ENCODE measurements at places on chromosomes 16 and 17.
A peak's percentile ranks its signal among the peaks of the same experiment; 100 is the strongest.

DNA sequence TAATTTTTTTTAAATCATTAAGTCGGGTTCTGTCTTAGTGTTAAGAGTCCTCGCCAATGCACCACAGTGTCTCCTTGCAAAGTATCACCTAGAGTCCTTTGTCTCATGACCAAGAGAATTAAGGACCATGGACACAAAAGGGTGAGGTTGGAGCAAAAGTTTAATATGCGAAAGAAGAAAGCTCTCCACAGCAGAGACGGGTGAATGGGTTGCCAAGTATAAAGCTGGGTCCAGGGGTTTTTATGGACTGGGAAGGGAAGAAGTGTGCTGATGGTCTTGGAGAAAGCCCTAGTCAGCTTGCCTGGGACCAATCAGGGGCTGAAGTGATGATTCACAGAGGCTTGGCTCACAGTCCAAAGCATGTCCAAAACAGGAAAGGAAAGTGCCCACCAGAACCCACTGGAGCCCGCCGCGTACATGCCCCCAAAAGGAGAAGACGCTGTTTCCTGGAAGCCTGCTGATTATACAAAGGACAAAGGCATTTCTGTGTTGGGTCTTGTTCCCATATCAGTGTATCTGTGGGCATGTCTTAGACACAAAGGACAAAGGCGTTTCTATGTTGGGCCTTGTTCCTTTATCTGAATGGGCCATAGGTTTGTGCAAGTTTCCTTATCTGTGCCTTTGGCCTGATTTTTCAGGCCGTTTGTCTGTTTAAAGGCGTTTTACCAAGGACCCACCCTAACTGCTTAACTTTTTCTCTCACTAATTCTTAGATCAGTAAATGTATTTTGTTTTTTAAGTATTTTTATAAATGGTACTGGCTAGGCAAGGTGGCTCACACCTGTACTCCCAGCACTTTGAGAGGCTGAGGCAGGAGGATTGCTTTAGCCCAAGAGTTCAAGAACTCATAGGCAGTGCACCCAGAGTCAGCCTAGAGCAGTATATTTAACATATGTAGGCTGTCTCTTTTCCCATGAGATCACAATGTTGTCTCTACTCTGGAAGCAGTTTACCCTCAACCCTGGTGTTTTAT lies 28.7 kb upstream of the ATF7IP2 start:
- DNase-seq, result no peak

GRCh38 chr17:55436224-55437158 lies 14.9 kb upstream of the MMD start:
- DNase-seq, result no peak

DNA sequence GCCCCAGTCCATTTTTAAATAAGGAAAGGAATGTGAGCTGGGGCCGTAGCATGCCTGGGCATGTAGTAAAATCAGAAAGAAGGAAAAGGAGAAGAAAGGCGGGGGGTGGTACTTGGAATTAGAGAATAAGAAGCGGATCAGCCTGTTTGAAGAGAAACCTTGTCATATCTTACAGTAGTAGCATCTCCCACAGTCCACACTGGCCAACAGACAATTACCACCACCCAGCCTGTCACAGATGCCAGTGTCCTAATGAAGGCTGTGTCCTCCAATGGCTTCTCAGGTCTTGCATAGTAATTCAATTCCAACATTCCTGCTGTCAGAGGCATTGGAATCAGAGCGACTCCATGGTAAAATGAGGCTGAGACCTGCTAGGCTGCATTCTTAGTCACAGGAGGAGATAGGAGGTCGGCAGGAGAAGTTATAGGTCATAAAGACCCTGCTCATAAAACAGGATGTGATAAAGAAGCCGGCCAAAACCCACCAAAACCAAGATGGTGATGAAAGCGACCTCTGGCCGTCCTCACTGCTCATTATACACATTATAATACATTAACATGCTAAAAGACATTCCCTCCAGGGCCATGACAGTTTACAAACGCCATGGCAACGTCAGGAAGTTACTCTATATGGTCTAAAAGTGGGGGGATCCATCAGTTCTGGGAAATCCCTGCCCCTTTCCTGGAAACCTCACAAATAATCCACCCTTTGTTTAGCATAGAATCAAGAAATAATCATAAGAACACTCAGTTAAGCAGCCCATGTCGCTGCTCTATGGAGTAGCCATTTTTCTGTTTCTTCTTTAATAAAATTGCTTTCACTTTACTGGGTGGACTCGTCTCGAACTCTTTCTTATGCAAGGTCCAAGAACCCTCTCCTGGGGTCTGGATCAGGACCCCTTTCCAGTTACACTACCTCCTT lies 9.6 kb upstream of the AKAP10 start:
- no peak for DNase-seq

DNA sequence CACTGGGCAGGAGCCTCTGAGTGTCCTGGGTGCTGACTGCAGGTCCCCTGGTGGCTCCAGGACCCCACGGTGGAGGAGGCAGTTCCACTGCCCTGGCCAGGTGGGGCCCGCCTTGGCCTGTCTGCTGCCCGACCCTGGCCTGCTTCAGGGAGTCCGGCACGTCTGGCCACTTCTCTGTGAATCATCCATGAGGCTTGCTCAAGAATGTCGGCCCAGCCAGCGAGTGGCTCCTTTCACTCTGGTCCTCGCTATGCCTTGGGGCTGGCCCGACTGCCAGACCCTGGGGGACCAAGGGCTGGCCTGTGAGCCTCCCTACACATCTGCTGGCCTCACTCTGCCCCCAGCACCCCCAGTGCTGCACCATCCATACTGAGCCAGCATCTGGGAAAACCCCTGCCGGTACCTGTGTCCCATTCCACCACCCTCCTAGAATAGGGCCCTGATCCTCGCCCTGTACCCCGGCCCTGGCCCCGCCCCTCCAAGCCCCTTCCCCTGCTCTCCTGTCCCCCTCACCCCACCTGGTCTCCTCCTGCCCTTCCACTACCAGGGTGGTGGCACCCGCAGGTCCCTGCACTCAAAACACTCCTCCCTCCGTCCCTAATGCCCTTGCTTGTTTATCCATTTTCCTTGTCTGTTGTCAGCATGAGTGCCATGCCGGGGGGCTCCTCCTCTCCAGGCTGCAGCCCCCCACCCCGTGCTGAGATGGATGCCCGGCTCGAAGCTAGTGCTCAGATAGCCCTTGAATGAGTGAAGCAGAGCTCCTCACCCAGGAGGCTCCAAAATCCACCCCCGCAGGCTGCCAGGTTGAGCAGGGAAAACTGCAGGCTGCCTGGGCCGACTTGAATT lies 35.5 kb downstream of the ADCY7 start:
- no peak for DNase-seq

- DNase-seq, result no peak
Observed at GRCh38 chr16:87098361-87098760, 218.8 kb downstream of the C16orf95 start.

- DNase-seq, result peak; percentile 95
Observed at GRCh38 chr17:7014261-7014994, 2.0 kb downstream of the RNASEK start.

DNA sequence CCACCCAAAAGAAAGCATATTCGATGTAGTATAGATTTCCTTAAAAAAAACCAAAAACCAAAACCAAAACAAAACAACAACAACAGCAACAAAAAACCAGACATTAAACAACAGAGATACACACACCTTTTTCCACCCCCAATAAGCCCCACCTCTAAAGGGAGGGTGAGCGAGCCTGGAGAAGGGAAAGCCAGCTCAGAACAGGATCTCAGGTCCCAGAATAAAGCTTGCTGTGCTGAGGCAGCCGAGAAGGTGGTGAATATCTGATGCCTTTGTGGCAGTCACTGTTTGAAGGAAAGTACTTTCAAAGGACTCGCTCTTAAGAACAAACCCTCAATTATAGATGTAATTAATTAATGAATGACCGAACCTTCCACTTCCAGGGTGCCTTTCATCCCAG lies 470 bp downstream of the KRT23 start:
- no peak for DNase-seq

DNA sequence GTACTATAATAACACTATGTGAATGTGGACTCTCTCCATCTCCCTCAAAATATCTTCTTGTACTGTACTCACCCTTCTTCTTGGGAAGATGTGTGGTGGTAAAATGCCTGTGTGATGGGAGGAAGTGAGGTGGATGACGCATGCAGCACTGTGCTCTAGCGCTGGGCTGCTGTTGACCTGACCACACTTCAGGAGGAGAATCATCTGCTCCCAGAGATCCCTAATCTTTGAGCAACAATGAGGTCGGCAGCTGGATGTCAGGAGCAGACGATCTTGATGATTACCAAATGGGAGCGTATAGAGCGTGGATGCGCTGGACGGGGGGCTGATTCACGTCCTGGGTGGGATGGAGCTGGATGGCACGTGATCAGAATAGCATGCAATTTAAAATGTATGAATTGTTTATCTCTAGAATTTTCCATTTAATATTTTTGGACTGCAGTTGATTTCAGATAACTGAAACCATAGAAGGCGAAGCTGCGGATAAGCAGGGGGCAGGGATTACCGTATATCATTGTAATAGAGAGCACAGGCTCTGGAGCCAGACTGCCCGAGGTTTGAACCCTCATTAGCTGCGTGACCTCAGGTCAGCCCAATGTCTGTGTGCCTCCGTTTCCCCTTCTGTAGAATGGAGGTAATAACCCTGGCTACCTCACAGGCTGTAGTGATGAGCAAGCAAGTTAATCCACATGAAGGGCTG lies 23.7 kb upstream of the CYLD start:
- DNase-seq, result no peak

DNA sequence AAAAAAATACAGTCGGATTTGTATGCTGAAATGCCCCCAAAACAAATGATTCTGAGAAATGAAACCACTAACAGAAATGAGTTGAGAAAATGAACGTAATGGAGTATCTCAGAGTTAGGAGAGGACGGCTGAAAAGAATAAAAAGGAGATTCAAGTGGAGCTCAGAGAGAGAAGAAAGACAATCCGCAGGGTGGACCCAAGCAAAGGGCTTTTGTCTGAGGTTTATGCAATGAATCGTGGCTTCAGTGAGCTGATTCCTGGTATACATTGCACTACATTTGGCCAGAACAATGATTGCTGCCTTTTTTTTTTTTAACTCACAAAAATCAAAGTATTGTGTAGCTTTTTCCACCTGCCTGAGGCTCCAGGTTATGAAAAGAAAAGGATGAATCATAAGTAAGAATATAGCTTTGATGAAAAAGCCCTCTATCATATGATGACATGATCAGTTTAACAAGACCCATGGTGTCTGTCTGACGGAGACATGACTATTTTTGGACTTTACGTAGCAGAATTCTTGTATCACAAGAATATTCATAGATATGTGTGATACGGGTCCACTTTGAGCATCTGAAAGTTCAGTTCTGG lies 4.4 kb upstream of the MED9 start:
- no peak for DNase-seq

- no peak for DNase-seq
Observed at GRCh38 chr16:12159028-12159427, 182.5 kb downstream of the SNX29 start.

DNA sequence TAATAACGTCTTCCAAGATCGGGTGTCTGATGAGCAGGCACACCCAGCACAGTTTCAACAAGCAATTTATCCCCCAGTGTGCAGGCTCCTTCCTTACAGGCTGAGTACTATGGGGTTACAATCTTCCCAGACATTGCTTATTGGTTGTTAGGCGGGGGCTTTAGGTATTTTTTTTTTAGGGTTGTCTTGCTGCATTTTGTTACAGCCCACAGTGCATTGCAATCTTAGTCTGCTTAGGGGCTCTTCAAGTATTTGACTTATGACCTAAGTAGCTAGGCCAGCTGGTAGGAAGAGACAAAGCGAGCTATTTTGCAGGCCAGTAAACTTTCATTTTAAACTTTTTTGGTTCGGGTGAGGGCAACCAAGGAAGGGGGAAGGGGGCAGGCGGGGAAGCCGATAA lies 5.8 kb downstream of the PLD6 start:
- no peak for DNase-seq

GRCh38 chr16:17062676-17063075 lies 408.1 kb downstream of the XYLT1 start:
- no peak for DNase-seq

GRCh38 chr17:45581860-45582259 lies 91.3 kb upstream of the PLEKHM1 start:
- no peak for DNase-seq

- DNase-seq, result peak; percentile 82
Observed at GRCh38 chr17:13601776-13602551, at the start of gene HS3ST3A1. Gene HS3ST3A1 (minus strand): TSS chr17:13601929. CDS start chr17:13601129, 800 bp downstream.

All from AG09319 (cell line).